ENCODE measurements at places on chromosomes 5 and 9.

DNA sequence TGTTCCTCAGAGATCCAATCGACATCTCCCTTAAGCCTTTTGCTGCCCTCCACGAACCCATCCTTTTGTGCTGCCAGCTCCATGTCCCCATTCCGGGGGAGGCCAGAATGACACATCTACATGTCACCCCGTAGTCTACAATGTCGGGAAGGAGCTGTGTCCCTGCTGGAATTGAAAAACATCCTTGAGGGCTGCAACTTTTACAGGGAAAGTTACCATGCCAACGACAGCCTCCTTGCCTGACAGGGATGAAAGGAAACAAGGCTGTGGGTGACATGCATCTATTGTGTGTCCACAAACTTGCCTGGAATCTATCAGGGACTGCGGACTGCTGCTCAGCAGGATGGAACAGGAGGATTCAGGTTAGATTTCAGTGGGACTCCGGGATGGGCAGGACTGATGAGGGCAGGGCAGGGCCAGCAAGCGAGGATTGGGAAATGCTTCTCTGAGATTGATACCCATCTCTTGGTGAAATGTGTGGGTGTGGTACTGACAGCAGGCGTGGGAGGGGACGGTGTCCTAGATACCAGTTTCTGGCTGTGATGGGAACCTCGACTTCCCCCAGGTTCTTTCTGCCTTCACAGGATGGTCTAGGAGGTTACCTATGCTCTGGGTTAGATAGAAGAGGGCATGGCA is 25.5 kb downstream of the EGR1 start:
- no peak for DNase-seq

DNA sequence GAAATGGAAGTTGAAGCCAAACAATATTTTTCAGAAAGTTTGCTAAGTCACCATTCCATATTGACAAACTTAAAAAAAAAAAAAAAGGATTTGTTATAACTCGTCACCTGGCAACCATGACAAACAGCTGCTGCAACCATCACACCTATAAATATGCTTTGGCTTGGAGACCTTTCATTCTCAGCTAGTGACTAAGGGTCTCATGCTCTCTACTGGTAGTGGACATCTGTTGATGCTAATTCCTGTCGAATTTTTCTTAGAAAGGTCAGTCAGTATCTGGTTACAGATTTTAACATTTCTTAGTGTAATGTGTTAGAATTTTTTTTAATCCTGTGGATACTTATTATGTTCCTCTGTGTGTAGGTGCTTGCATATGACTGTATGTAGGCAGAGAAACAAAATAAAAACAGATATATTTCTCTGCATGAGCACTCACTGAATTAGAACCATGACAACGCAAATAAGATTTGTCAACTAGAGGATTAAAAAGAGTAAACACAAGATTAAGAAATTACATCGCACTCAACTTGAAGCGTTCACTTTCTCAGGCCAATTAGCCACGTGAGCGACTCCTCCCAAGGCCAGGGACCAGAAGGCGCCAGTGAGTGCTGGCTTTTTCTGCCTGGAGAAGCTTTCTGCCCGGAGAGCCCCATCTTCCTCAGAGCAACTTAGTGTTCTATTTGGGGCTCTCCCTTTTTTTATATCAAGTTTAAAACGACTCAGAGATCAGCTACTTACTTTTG is 27.0 kb upstream of the ZNF622 start:
- DNase-seq = no peak

DNA sequence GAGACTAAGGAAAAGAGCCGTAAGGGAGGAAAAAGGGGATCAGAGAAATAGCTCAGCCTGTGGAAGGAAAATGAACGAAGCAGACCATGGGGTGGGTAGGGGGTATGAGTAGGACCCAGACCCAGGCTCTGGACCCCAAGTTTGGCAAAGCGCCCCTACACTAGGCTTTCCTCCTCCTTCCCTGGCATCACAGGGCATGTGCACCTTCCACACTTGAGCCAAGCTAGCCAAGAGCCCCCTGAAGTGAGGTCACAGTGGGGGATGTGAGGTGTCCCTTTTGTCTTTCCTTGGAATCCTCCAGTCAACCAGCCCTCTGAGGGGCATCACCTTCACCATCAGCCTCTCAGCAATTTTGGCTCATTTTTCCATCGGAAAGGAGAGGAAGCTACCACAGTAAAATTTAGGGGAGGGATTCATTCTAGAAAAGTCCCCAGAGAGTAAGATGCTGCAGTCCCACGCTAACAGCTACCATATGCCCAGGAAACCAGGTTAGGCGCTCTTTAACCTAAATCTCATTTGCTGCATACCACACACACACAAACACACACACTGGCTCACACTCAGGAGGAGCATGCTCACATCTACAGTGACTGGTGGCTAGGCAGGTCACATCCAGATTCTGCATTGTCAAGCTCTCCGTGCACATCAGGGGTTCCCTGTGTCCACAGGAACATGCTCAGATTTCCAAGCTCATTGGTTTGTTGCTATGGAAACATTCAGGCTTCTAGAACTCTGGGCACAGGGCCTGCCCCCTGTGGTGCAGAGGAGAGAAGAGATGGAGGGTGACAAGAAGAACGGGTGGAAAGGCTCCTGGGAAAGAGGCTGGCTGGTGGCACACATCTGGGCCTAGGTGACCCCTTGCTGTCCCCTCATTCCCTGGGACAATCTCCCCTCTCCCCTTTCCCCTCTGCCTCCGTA is 9.9 kb downstream of the REEP2 start:
- no peak for DNase-seq

- no peak for DNase-seq
Observed at GRCh38 chr5:24585751-24586150, 59.0 kb downstream of the CDH10 start.

- DNase-seq = no peak
Observed at GRCh38 chr5:54347221-54347865, 37.0 kb upstream of the ARL15 start.

- DNase-seq = no peak
Observed at GRCh38 chr5:129405222-129405621, 54.9 kb upstream of the ADAMTS19 start.

- no peak for DNase-seq
Observed at GRCh38 chr9:123868002-123868401, 61.9 kb downstream of the DENND1A start.

Measured in stimulated activated CD8-positive, alpha-beta memory T cell treated with anti-CD3 and anti-CD28 coated beads, Interleukin-7, amount 100 ng/mL, for 48 hours (primary cell).